NCI-H1436 treated with DMSO at 0.1 percent for 48 hours (cell line): ENCODE measurements at places on chromosomes 12 and 14.

GRCh38 chr12:73053893-73054292 is 781.7 kb downstream of the TRHDE start:
- DNase-seq: no peak

- DNase-seq: no peak
These were observed 44.1 kb downstream of the SCARB1 start for GRCh38 chr12:124819525-124819924.

DNA sequence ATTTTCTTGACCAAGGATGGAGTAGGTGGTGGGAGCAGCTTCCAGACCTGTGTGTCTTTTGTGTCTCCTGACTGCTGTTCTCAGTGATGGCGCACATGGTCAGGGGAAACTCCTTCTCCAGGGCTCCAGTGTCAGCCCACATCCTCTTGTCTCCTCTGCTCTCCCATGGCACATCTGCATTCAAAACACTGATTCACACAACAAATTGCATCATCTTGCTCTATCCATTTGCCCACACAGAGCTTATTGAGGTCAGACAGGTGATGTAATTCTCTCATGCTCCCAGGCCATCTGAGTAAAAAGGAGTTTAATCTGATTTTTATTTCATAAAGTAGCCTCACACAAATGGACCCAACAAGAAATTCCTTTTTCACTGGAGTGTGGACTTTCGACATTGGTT is 21.8 kb upstream of the TMEM132C start:
- no peak for DNase-seq

DNA sequence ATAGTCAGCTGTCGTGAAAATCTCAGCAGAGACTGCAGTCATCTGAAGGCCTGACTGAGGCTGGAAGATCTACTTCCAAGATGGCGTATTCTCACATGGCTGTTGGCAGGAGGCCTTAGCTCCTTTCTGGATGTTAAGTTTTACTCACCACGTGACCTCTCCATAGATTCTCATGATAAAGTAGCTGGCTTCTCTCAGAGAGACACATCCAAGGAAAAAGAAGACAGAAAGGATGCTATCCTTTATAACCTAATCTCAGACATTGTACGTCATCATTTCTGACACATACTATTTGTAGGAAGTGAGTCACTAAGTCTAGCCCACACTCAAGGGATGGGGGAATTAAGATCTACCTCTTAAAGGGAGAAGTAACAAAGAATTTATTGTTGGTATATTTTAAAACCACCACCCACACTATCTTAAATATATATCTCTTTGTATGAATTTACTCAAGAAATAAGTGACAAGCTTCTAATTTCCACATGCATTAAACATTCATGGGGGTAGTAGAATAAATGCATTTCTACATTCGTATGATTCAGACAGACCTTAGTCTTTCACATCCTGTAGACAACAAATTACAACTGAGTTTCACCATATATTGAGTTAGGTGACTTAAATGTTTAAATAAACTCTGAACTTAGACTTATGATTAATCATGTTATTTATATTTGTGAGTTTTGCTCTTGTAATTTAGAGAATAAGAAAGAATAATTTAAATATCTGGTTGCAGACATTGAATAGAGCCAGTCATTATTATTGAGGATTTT is 411.0 kb downstream of the LRIG3 start:
- DNase-seq: no peak

DNA sequence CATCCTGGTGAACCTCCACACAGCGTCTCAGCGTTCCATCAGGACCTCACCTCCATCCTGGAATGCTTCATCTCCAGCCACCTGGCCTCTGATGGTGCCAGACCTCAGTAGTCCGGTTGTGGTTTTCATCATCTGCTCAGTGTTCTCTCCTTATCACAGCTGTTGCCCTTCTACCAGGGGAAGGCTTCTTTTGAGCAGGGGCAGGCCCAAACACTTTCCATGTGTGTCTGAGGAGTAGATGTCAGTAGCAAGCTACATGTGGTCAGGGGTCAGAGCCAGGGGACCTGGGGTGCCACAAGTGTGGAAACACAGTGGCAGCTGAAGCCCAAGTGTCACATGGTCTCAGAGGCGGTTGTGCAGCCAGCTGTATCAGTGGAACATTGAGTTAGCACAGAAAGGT is 30.2 kb upstream of the FGD4 start:
- DNase-seq: no peak

DNA sequence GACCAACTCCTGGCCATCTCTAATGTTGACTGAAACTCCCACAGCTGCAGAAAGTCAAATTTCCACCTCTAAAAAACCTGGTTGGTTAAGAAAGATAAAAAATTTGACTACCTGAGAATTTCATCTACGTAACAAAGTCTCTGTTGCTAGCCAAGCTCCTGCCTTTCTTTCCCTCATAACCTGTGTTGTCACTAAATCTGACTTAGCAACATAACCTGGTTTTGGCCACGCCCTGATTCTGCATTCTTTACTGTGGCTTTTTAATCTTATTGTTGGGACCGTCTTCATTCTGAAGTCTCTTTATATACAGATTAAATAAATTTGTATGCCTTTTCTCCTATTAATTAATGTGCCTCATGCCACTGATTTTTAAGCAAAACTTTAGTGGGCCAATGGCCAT is 16.1 kb upstream of the CD69 start:
- DNase-seq: no peak

DNA sequence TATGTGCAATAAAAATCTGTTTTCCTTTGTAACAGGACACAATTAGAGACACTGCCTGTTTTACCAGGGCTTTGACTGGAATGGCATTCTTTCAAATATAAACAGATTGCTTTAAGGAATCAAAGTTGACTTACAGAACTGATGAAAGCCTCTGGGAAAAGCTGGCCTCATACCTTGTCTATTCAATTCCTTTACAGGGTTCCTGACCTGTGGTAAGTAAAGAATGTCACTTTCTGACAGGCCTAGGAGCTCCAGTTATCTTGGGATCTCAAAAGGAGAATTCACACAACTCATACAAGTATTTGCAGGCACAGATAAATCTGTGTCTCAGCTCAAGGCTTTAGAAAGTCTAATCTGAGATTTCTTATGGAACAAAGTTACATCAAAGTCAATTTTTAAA is 88.4 kb downstream of the BCAT1 start:
- no peak for DNase-seq

DNA sequence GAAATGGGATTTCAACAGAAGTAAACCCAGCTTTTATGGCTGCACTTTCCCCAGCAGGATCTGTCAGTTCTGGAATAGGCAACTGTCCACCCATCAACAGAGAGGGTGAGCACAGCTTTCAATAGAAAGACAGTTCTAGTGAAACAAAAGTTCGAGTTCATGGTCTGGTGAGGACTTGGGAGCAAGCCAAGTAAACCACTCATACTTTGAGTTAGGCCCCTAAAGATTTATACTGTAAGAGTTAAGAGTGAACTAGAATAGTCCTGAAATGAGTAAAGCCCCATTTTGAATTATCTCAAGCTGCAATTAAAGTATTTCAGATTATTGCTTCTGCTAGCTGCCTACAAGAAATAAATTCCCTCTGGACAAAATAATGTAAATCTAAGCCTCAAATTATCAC is 82.6 kb downstream of the METTL25 start:
- DNase-seq: no peak

DNA sequence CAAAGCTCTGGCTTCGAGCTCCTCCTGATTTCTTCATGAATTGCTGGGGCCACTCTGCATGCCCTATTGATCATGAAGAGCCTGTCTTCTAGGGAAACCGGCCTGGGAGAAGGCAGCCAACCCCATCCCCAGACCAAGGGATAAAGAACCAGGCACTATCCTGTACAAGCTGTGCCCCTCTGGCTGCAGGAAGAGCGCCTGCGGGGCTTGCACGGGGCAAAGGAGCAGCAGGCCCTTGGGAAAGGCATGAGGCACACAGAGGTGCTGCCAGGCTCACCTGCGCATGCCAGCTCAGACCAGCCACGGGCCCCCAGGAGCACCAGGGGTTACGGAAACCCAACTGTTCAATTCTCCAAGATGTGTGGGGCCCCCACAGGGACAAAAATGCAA is 2.1 kb downstream of the ITPK1 start:
- DNase-seq: no peak

DNA sequence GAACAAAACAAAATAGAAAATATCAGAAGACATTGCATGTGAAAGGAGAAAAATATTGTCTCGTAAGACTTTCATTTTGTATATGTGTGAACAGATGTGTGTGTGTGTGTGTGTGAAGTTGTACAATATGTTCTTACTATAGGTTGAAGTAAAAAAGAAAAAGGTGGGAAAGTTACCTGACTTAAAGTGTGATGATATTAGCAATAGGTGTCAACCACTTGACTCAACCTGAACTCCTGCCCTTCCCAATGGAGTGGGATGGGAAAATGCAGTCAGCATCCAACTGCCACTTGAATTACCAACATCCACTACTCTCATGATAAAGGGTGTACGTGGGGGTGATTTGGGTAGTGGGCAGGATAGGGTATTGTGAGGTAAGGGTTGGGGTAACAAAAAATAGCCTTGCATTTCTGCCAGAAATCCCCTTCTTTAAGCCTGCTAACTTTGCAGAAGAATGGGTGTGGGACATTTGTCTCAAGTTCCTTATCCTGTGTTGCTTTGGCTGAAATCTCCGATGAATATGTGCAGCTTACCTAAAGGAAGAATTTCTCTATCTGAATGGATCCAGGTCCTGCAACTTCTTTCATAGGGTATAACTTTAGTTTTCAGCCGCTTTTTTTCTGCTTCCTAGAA is 181.6 kb downstream of the CHST11 start:
- no peak for DNase-seq

- no peak for DNase-seq
These were observed 234.4 kb downstream of the TMEM121 start for GRCh38 chr14:105760691-105761344.

GRCh38 chr14:91271639-91272038 is 27.1 kb upstream of the GPR68 start:
- DNase-seq: no peak

DNA sequence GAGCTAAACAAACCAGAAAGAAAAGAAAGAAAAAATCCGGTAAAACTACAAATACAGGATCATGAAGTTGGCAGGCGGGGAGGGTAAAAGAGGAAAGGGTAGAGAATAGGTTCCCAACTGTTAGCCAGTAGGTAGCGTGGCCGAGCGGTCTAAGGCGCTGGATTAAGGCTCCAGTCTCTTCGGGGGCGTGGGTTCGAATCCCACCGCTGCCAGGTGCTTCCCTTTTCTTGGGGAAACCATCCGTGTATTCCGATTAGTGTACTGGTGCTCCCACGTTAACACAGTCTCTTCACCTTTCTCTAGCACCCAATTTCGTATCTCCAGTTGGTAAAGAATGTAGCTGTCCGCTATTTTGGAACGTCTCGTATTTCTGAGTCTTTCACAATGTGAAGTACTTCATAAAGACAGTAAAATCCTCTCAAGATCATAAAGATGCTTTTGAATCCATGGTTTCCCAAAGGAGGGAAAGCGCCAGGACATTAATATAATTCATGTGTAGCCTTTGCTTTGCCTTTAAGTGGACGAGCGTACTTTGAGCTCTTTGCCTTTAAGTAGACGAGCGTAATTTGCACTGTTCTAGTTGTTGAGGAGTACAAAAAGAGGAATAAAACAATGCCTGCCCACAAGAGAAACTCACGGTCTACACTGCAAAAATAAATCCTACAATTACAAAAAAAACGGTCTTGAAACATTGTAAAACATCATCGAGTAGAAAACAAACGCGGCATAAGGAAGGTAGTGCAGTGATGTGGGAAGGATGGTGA is 19.0 kb upstream of the RNASE12 start:
- DNase-seq: no peak

- DNase-seq: no peak
These were observed 150.0 kb downstream of the GPR65 start for GRCh38 chr14:88154926-88155325.

GRCh38 chr14:51727526-51727925 is 75.8 kb downstream of the FRMD6 start:
- DNase-seq: no peak

DNA sequence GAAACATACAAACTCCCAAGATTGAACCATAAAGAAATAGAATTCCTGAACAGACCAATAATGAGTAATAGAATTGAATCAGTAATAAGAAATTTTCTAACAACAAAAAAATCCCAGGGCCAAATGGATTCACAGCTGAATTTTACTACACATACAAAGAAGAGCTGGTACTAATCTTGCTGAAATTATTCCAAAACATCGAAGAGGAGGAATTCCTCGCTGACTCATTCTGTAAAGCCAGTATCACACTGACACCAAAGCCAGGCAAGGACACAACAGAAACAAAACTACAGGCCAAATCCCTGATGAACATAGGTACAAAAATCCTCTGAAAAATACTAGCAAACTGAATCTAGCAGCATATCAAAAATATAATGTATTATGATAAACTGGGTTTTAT is 367.8 kb upstream of the CLEC14A start:
- no peak for DNase-seq

GRCh38 chr12:92233346-92234015 is 87.8 kb upstream of the BTG1 start:
- no peak for DNase-seq

DNA sequence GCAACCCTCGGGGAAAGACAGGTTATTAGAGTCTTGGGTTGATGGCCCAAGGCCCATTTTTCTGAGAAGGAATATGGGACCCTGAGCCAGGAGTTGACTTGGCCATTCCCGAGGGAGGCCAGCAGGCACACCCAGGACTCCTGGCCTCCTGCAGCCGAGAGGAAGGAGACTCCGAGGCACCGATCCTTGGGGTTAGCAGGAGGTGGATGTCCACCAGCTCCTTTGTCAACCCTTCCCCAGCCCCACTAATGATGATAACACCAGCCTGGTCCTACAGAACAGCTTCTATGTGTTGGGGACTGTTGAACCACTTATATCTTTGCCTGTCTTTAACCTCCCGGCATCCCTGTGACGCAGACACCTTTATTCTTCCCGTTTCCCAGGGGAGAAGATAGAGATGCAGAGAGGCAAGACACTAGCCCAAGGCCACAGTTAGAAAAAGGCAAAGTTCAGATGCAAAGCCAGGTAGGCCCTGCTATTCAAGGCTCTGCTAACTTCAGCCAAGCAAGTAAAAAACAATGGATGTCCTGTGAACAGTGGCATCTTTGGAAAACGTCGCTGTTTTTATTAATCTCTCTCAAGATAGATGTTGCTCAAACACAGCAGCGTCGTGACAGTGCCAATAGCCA is 767.3 kb upstream of the TBX3 start:
- no peak for DNase-seq

- DNase-seq: no peak
These were observed 1.6 kb downstream of the NXPH4 start for GRCh38 chr12:57218030-57218853.

DNA sequence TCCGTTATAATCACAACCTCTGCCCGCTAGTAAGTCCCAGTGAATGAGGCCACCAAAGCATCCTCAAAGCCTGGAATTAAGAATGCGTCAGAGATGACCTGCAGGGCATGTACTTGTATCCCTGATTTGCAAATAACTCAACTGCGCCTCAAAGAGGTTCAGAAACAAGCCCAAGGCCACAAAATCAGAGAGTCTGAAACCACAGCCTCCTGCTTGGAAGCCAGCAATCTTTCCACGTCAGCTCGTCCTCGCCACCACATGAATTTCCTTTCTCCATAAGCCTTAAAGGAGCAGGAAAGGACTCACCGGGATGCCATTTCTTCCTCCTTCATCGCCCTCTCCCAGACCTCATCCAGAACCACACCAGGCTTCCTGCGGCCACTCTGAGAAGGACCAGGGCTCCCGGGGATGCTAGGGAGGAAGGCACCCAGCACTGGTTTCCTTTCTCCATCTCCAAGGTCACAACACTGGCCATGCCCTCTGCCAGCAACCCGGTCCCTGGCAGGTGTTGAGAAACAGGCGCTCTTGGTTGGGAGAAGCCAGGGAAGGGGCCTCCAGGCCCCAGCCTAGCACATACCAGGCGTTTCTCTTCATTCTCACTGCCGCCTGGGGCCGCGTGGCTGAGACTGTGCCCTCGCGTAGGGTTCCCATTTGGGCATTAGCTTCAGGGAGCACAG is 191.2 kb upstream of the DIO3 start:
- DNase-seq: no peak
